ENCODE measurements at places on chromosomes 3 and 15. TPM values are rescaled to one million over a fixed set of nuclear protein-coding genes. Genes with fewer than 3 reads are reported as not detected.

DNA sequence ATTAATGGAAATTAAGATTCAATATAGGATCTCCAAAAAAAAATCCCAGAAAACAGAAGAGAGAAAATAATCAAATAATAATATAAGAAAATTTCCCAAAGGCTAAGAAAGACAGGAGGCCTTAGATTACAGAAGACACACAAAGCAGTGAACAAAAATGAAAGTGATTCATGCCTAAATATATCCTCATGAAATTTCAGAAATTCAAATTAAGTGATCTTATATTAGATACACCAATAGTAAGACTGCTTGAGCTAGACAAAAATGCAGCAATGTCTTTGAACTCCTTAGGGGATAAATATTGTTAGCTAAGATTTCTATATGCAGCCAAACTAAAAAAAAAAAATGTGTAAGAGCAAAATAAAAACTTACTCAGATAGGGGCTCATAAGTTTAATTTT lies 44.6 kb upstream of the ARPP21 start:
- DNase-seq: no peak

DNA sequence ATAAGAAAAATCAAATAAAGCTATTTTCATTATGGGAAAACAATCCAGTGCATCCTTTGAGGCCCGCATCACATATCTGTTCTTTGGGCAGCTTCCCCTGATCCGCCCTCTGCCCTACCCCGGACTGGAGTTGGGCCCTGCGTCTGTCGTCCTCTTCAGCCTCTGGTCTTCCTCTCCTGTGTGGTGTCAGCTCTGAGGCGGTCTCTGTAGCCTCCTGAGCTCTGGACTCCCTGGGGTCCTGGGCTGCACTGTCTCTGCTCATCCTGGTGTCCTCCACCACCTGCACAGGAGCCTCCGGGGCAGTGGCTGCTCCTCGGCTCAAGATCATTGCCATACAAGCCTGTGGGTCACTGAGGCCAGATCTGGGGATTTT lies 7.4 kb upstream of the SNX22 start:
- no peak for DNase-seq

DNA sequence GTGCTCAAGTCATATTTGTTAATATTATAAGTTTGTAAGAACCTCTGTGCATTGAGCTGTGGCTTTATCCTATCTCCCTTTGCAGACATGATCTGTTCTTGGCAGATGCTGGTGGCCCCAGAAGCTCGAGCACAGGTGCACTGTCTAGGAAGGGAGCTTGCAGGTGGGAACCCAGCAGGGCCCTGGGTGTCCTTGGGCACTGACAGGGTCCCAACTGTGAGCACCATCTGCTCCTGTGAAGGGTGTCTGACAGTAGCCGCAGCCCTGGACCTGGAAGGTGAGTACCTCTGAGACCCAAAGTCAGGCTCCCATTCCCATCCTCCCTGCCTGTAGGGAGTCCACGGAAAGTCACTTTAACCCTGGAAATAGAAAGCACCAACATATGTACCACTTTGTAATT lies 2.4 kb upstream of the REC114 start:
- no peak for DNase-seq

DNA sequence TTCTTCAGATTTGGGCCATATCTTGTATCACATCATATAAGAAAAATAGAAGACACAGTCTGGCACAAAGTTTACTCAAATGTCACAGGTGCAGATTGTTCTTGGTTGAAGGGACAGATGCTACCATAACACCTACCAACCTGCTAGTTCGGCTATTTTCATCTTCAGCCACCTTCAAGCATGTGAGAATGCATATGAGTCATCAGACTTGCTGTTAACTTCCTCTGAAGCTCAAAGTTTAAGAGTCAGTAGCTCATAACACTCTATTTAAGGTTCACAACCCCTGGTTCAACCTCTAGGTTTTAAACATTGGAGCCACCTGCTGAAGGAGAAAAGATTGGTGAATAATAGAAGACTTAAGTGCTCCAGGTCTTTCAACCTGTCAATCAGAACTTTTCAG lies 522.8 kb downstream of the NLGN1 start:
- DNase-seq: no peak

DNA sequence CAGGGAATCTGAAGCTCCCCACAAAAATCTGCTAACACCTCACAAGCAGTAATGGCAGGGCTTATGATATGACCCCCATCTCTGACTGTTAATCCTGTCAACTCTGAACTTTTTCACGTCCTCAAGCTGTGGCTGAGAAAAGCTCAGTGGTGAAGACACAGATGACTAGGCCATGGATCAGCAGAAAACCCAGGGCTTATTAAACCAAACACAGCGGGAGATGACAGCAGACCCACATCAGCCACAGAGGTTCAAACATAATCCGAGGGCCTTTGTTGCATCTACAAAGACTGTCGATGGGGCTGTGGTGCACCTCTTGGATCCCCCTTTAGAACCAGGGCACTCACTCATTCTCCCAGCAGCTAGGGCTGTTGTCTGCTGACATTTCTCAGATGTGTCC lies 50.4 kb downstream of the GLB1 start:
- no peak for DNase-seq

- DNase-seq: no peak
Observed at GRCh38 chr15:77312523-77312922, 107.4 kb downstream of the PEAK1 start.

GRCh38 chr3:196341137-196341536 lies 2.9 kb upstream of the TM4SF19 start:
- DNase-seq: no peak

DNA sequence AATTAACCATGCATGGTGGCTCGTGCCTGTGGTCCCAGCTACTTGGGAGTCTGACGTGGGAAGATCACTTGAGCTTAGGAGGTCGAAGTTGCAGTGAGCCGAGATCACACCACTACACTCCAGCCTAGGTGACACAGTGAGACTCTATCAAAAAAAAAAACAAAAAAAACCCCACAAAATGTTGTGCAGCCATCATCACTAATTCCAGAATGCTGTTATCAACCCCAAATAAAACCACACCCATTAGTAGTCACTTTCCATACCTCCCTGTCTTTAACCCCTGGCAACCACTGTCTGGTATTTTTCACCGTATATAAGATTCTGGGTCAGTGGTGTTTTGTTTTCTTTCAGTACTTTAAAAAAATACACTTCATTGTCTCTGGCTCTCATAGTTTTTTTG lies 16.6 kb downstream of the HMCES start:
- no peak for DNase-seq

GRCh38 chr15:75867449-75867848 lies 24.2 kb downstream of the UBE2Q2 start:
- DNase-seq: no peak

DNA sequence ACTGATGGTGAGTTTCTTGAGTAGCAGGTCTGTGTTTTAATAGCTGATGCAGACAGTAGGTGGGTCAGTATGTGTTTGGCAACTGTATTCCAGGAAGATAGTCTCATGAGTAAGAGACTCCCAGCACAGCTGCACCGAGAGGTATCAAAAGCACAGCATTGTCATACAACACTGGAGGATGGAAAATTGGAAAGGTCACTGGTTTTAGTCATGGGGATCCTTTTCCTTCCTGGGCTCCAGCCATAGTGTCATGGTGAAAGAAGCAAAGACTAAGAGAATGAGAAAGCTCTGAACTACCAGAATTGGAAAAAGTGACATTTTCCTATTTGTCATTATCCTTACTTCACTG lies 61.5 kb downstream of the P3H2 start:
- no peak for DNase-seq

DNA sequence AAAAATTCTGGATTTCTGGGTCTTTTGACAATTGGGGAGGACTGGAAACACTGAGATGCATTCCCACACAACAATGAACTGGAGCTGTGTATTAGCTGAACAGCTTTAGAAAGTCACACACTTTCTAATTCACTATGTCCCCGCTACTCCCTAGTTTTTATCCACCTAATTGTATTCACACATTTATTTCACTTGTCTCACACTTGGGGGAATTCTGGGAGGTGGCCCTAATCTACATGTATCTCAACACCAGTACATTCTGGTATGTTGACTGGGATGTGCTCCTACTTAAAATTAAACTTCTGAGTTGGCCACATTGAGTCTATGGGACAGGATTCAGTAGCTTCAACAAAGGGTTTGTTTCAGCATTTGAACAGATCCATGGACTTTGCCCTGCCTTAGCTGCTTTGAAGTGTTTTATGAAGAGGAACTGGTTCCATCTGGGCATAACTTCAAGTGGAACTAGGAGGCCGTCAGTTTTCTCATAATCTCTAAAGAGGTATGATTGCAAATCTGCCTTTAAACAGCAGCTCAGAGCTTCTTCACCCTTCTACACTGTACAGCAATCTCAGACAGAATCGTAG lies 106.5 kb upstream of the CMC1 start:
- no peak for DNase-seq

DNA sequence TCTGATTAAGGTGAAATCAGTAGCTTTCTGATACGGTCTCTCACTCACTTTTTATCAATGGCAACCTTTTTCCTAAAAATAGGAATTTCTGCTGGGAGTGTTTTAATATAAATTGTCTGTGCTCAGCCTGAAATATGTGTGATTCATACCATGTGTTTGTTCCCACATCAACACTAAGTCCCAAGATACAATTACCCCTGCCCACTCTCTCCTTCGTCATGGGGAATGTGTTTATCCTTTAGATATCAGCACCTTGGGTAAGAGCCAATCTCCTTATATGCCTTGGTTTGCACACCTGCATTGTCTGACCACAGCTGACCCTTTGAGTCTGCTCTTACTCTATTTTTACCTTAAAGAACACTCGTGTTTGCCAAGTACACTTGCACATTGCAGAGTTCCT lies 356.4 kb downstream of the LPP start:
- DNase-seq: no peak

DNA sequence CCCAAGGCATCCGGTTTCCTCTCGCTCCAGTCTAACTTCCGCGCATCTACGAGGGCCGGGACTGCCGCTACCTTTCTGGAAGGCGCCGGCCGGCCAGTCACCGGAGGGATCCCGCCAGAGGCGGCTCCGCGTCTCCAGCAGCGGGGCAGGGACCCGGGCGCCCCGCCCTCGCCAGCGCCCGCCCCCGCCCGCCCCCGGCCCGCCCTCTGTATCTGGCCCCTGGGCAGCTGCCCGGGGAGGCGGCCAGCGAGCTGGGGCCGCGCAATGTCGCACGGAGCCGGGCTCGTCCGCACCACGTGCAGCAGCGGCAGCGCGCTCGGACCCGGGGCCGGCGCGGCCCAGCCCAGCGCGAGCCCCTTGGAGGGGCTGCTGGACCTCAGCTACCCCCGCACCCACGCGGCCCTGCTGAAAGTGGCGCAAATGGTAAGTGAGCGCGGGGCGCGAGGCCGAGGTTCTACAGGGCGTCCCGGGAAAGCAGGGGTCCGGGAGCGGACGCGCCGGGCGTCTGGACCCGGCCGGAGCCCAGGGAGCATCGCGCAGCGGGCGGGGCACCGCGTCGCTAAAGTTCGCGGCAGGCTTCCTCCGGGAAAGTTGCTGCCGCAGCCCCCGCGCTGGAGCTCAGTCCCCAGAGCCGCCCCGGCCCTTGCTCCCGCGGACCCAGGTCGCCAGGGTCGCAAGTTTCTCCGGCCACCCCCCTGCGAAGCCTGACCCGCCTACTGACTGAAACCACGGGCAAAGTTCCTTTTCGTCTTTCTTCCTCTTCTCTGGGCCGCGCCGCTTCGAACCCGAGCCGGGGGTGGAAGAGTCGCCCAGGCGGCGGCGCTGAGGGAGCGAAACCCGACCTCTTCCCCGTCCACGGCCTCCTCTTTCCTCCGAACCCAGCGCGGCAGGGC lies at the start of gene CMTM7:
Gene CMTM7 (plus strand): TSS at position 211 of the 893 bp plus-strand sequence. CDS start 54 bp downstream, at position 265.
- DNase-seq: peak; percentile 55

DNA sequence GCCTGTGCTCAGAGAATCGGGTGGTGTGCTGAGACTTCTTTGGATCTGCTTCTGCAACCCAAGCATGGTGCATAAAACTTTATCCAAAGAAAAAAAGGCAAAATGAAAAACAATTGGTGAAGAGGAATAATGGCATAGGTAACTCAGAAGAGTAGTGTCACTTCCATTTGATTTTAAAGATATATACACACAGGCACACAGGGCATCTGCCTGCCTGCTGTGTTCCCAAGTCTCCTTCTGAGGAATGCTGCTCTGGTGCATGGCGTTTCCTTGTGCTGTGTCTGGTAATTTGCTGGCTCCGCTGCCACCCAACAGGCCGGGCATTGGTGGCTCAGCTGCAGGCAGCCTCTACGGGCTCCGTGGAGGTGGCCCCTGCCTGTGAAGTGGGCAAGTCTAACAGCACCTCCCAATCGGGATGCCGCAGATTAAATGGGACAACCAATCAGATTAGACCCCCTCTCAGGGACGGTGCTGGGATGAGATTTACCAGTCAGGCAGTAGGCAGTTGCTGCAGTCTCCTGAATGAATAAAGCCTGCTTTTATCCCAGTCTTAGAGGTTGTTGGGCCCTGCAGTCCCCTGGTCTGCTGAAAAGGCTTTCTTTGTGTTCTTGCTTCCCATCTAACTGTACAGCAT lies 253.7 kb upstream of the RASGRP1 start:
- DNase-seq: no peak

- DNase-seq: no peak
Observed at GRCh38 chr3:195005759-195006510, 265.0 kb downstream of the XXYLT1 start.

- no peak for DNase-seq
Observed at GRCh38 chr3:98731720-98732285, 31.3 kb upstream of the ST3GAL6 start.

DNA sequence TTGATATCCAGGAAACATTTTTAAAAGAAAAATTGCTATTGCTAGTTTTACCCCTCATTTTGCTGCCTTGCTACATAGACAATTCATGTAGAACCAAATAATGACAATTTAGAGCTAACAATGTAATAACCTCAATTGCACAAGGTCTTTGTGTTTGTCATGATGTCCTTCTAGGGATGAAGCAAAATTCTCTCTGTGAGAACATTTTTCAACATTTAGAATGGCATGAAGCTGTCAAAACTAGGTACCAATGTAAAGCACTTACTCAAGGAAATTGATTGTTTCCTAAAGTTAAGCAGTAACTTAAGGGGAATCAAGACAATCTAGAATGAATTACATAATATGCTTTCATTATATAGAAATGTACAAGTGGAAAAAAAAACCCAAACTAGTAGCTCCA lies 7.9 kb upstream of the FGF7 start:
- no peak for DNase-seq

The CYP1A2 gene
- 0.34 TPM for polyA plus RNA-seq

The SPPL2A gene
- 76.7 TPM for polyA plus RNA-seq

The CLPX gene
- polyA plus RNA-seq: 67.9 TPM

The CLCN2 gene
- 12.5 TPM for polyA plus RNA-seq

The RLBP1 gene
- polyA plus RNA-seq: not detected

The LARP6 gene
- polyA plus RNA-seq: 15.2 TPM

The RBSN gene
- 25.5 TPM for polyA plus RNA-seq

The DUOXA2 gene
- polyA plus RNA-seq: not detected

The MYO1E gene
- polyA plus RNA-seq: 43.4 TPM

The ASB14 gene
- polyA plus RNA-seq: 0.96 TPM

The CHRM5 gene
- polyA plus RNA-seq: 0.80 TPM

All from right lung (tissue), 10 donors.